ENCODE measurements at places on chromosomes 16 and 17.

DNA sequence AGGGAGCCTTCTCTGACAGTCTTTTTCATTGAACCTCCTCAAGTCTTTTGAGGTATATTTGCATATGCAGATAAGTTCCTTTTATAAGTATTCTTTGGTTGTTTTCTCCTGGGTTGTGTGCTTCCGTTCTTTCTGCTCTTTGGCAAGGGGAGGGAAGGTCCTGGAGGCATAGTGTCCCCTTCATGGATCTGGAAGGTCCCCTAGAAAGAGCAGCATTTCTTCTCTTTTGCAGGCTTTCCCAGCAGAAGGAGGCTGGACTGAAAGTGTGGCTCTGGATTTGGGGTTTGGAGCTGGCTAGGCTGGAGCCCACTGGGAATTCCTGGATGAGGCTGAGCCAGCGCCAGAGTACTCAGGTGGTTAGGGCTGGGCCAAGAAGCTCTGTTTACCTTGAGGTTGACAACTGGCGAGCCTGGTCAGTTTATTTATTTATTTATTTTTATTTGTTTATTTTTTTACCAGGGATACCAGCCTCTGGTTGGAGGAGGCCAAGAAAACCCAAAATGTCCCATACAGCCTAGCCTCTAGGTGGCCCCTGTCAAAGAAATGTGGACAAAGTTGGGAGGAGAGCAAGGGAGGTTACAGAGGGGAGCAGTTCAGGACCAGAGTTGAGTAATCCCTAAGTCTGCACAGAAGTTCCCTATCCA is 5.4 kb upstream of the TOP2A start:
- DNase-seq = no peak

DNA sequence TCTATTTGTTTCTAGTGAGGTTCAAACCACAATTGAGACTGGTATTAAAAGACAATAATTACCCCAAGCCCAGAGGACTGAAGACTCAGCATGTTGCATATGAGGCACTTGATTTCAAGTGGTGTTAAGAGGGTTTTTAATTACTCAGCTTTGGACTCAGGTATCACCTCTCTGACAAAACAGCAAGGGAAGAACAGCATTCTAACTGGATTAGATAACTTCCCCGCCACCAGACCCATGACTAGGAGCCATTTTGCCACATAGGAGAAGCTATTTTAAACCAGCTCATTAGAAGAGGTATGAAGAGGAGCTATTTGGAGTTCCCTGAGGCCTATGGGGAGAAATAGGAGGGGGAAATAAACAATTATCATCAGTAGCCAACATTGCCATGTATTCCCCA is 226.1 kb upstream of the TOX3 start:
- DNase-seq = no peak

GRCh38 chr16:71943887-71944286 is 48.6 kb downstream of the IST1 start:
- no peak for DNase-seq

DNA sequence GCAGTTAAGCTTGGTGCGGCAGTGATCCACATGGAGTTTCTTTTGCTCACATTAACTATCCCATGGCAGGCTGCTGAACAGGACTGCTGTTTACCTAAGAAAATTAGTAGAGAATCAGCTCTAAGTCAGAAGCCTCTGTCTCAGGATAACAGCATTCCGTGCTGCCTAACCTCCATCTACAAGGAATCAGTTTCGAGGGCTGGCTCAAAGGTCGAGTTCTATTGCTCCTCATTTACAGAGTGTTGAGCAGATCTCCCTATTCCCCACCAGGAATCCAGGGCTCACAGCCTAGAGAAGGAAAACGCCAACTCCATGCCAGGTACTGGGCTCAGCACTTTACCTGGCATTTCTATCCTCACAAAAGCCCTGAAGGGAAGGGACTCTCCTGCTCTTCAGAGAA is 9.9 kb downstream of the GINS2 start:
- DNase-seq = no peak

- DNase-seq = no peak
These were observed 111.7 kb downstream of the ABCA8 start for GRCh38 chr17:68843522-68843921.

DNA sequence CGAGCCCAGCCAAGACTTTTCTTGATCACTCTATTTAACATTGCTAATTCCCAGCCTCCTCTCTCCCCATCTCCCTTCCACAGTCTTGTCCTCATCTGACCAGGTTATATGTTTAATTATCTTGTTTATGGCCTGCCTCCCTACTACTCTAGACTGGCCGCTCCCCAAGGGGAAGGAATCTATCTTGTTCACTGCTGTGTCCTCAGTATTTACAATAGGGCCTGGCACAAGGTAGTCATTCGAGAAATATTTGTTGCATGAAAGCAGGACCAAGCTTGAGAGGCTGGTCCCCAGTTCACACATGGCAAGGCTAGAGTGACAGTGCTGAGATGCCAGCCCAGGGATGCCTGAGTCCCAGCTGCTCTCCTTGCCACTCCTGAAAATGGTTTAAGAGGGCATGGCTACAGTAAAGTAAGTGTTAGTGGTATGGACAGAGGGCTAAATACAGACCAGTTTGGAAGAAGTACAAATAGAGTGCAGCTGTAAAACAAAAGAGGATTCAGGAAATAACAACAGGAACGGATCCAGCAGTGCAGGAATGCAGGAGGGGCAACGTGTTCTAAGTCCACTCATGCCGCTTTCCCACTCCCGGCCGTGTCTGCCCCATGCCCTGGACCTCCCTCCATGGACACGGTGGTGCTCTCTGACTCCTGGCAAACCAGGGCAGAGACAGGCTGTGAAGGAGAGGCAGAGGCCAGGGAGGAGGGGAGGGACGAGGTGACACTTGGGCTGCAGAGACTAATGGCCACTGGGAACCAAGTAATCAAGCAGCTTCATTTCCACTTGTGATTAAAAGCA is 65.6 kb downstream of the TOM1L2 start:
- no peak for DNase-seq

DNA sequence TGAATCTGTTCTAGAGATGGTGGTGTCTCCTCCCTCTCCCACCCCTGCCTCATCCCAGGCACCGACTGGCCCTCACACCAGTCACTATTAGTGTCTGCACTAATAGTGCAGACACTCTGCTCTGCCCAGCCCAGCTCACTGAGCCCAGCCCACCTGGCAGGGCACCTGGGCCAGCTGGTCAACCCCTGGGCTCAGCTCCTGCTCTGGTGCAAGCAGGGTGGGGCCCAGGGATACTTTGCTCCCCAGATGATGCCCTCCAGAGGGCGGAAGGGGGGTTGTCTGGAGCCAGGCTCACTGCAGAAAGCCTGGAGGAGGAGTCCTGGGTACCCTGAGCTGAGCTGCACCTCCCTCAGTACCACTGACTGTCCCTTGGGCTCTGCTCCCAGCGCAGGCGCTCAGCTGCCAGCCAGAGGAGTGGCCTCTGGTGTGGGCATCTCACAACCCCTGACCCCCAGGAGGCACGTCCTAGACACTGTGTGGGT is 14.5 kb downstream of the RAB11FIP4 start:
- DNase-seq = no peak

- no peak for DNase-seq
These were observed 16.0 kb upstream of the APPBP2 start for GRCh38 chr17:60542071-60542470.

DNA sequence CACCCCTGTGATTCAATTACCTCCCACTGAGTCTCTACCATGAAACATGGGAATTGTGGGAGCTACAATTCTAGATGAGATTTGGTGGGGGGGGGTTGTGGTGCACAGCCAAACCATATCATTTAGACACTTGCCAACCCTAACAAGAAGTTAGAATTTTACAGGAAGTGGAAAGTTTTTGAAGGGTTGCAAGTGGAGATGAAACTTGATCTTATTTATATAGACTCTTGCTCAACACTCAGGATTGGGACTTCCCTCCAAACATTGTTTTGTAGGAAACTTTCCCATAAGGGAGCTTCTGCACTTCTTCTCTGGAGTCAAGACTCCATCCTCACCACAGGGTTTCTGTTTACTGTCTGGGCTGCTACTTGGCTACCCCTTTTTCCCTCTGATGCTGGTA is 266.7 kb upstream of the CDH11 start:
- DNase-seq = no peak

GRCh38 chr16:8355675-8356074 is 234.6 kb downstream of the TMEM114 start:
- no peak for DNase-seq

DNA sequence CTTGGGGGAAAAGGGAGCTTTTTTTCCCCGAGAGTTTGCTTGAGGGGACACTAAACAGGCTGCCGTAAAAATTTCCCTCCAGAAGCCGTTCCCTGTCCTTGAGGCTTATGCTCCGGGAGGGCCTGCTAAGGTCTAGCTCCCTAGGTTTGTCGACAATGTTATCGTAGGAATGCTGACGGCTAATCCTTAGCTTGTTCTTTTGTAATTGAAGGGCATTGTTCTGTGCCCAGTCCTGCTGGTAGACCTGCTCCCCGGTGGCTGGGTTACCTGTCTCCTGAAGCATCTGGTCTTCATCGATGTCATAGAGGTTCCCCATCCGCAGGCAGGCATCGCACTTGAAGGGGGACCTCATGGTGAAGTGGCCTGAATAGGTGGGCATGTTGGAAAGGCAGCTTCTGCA is 418.7 kb downstream of the GRIN2A start:
- no peak for DNase-seq

- no peak for DNase-seq
These were observed 103.0 kb upstream of the SHISA6 start for GRCh38 chr17:11138023-11138422.

GRCh38 chr16:77549876-77550275 is 115.0 kb upstream of the ADAMTS18 start:
- DNase-seq = no peak

DNA sequence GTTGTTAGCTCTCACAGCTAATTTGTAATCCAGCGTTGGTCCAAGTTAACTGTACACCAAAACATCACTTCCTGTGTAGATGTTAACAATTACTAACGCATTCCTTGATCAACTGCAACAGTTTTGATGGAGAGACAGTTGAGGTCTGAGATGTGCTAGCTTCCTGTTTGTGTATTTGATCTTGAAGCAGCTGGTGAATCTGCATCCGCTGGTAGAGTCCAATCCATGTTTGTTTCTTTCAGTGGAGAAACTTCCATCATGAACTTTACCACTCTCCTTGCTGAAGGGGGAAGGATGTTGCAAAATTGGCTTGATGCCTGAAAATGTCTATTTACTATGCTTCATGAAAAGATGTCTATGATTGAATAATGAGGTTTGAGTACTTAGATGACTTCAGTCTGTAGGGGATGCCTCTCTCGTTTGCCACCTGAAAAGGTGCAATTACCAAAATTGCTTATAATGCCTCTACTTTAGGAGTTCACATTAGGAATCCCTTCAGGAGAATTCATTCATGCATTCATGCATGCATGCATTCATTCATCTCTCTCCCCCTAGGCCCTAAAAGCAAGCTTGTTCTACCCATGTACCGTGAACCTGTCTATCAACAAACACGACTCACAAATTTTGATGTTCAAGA is 39.6 kb upstream of the ZKSCAN2 start:
- DNase-seq = no peak

- no peak for DNase-seq
These were observed 22.5 kb upstream of the IRX6 start for GRCh38 chr16:55301385-55302008.

Measured in GM06990 (cell line).